ENCODE measurements at places on chromosomes 12 and 14.

DNA sequence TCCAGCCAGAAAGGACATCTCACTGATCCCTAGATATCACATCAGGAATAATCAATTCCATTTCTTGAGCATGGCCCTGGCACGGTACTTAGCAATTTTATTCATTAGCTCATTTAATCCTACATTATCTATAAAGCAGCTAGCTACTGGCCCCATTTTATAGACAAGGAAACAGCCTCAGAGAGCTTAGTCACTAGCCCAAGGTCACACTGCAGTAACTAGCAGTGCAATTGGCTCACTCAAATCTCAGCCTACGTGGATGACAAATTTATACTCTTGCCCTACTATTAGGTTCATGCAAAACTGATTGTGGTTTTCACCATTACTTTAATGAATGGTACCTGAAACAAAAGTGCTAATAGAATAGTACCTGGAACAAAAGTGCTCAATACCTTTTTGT, 41.7 kb downstream of the NUAK1 start:
- no peak for DNase-seq

GRCh38 chr12:40892528-40892927, 200.3 kb downstream of the CNTN1 start:
- DNase-seq: no peak

DNA sequence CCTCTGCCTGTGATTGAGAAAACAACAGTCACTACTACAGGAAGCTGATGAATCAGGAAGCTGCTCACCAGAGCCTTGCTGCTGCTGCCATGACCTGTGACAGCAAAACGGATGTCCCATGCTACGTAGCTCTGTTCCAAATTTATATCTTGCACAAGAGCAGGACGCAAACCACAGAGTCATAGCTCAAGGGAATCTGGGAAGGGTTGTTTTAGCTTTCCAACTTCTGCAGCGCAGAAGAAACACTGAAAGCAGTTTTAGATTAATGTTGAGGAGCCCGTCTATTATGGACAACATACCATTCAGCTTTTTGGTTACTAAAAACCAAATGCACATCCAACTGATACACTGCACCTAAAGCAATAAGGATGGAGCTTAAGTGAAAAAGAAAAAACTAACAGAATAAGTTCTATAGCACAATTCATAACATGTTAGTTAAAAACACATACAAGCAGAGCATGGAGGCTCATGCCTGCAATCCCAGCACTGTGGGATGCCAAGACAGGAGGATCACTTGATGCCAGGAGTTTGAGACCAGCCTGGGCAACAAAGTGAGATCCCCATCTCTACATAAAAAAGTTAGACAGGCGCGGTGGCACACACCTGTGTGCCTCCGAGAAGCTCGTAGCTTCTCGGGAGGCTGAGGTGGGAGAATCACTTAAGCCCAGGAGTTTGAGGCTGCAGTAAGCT, 1.7 kb upstream of the ANKRD33 start:
- DNase-seq: no peak

DNA sequence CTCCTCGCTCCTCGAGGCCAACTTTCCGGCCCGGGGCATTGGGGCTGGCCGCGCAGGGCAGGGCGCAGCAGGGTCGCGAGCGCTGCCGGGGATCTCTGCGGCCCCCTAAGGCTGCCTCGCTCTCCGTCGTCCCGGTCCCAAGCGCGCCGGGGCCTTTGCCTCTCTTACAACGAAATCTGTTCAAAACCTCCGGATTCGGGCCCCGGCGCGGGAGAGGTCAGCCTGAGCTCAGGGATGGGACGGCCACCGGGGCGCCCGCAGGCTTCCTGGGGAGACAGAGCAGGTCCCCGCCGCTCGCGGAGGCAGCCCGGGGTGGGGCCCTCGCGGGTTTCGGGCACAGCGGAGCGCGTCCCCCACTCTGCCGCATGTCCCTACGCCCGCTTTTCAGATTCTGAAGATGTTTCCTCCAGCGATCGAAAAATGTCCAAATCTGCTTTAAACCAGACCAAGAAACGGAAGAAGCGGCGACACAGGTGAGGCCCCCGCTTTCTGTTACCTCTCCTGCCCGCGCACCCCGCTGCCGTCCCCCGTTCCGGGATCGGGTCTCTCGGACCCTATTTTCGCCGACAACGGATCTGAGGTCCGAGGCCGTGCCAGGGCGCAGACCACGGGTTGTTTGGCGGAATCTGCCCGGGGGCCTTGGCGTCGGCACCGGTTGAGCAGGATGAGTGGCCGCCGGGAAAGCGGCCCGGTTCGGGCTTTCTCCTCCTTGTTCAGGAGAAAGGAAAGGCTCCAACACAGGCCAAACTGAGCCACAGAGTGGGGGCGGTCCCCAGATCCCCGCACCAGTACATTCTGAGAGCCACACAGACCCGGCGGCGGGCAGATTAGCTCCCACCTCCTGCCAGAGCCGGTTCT, 1.8 kb downstream of the VSX2 start:
- DNase-seq: no peak

- DNase-seq: no peak
These were observed 33.3 kb downstream of the ATP2A2 start for GRCh38 chr12:110314308-110314707.

DNA sequence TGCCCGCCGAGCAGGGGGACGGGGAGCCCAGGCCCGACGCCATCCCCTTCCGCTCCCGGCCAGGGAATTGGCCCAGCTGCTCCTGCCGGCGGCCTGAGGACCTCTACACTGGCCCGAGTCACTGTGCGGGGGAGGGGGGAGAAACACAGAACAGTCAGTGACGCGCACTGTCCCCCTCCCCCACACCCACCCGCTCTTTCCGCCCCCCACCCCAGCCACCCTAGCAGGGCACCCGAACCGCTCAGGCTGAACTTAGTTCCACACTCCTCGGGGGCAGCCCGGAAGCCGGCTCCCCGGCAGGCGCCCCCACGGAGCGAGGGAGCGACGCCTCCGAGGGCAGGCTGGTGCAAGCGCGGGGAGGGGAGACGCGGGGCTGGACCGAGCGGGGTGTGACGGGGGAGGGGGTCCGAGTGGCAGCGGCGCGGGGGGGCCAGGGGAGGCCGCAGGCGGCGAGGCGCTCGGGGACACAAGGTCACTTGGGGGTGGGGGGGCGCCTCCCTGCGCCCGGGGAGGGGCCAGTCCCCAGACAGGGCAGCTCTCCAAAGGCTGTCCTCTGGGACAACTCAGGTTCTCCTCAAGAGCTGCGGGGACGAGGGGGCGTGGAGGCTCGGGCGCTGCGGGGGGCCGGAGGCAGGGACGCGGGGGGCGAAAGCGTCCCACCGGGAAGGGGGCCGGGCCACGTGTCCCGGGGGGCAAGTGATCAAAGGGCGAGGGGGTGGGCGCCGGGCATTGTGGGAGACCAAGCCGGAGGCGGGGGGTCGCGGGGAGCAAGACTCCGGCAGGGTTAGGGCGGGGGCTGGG, 648 bp downstream of the CHD4 start:
- DNase-seq: peak; percentile 4

- no peak for DNase-seq
These were observed 48.8 kb upstream of the SLC38A4 start for GRCh38 chr12:46874642-46875041.

DNA sequence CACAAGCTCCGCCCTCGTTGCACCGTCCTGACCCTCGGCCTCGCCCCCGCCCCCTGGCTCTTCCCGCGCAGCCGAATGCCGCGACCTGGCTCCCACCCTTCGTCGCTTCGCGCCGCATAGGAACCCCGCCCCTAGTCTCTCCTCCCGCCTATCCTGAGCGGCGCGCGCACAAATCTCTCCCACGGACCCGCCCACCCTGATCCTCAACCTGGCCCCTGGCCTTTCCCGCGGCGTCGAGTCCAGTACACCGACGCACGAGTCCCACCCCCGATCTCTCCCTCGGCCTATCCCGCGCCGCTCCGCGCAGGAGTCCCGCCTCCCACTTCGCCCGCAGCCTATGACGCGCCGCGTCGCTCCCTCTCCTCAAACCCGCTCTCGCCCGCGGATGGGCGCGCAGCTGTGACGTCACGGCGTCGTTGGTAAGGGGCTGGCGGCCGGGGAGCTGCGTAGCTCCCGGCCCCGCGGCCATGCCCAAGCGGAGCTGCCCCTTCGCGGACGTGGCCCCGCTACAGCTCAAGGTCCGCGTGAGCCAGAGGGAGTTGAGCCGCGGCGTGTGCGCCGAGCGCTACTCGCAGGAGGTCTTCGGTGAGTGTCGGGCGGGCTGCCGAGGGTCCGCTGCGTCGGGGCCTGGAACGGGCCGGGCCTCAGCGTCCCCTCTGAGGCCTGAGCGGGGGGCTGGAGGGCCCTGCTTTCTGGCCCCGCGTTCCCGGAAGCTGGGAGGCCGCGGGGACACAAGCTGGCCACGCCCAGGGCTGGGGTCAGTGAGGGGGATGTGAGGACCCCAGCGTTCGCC, at the start of gene SIVA1:
Gene SIVA1, plus strand, starts transcription at position 413 of the 793 bp plus-strand sequence. Its CDS starts 55 bp downstream, at position 468.
- DNase-seq: peak; percentile 99

- no peak for DNase-seq
These were observed 11.1 kb downstream of the ABCB9 start for GRCh38 chr12:122955156-122955555.

DNA sequence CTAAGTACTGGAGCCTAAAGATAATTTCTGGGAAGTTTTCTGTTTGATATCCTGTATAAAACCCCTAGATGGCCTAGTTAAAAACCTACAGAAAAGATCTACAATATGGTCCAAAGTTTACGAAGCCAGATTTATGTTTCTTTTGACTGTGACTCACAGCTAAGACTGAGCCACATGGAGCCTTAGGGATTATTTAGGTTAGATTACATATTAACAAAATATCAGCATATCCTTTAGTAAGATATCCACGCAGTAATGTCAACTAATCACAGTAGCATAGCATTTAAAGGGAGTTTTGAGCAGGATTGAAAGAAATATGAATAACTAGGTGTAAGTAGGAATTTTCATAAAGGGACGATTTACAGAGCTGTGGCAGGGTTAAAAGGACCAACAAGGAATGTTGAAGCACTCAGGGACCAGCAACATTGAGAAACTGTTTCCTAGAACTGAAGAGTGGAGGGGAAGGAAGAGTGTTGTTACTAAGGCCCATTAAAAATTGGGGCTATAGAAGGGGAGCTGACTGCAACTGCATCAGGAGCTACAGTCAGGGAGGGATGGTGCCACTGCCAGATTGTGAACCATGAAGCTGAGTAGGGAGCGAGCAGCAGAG, 155.5 kb downstream of the DACT1 start:
- no peak for DNase-seq

DNA sequence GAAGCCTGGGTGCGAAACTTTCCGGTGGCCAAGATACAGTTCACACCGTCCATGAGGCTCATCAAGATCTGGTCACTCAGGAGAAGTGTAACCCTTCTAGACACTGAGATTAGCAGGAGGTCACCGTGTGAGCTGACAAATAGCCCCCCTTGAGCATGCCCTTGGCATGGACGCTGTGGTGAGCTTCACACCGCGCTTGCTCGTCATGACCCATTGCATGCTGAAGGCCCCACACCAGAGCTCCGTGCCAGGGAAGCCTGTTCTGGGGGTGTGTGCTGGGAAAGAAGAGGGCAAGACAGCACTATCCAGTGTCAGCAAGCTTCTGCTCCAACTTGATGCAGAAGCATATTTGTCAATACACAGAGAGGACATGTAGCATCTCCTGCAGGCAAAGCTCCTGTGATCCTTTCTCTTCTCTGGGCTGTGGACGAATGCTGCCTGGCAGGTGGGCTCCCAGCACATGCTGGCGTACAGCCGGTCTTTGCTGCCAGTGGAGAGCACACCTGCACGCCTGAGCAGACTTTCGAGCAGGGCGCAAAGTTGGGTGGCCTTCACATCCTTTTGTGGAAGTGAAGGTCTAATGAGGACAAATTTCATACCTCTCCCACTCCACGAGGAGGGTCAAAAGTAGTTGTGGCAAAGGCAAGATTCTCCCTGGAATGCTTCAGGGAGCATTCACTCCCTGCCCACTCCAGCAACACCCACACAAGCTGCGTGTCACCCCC, 126.9 kb upstream of the FKBP4 start:
- no peak for DNase-seq

GRCh38 chr12:112352921-112353320, 29.3 kb downstream of the HECTD4 start:
- no peak for DNase-seq

DNA sequence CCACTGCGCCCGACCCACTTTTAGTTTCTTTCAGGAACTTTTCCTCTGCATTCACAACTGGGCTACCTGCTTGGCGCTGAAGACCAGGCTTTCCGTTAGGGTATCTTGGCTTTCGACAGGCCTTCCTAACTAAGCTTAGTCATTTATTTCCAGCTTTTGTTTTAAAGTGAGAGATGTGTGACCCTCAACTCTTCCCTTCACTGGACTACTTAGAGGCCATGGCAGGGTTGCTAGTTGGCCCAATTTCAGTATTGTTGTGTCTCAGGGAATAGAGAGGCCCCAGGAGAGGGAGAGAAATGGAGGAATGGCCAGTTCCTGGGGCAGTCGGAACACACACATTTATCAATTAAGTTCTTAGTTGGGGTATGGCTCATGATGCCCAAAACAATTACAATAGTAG, 10.4 kb downstream of the MTA1 start:
- DNase-seq: no peak

GRCh38 chr14:71062581-71063303, 155.5 kb downstream of the PCNX1 start:
- no peak for DNase-seq

- peak; percentile 12 for DNase-seq
These were observed 111.9 kb downstream of the LRRK2 start for GRCh38 chr12:40336573-40337199.

DNA sequence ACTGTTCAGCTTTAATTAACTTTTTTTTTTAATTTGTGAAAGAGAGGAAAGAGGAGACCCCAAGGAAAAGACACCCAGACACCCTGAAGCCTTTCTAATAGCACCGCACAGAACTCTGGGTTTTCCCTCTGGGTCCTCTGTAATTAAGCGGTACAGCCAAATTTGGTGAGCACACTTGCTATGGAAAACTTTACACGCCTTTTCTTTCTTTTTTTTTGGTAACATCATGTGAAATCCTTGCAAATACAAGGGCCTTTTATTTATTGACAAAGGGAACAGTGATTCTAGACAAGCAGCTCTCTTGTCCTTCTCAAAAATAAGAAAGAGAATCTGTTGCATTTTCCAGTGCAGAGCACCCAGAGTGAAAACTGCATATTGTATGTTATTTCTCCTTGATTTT, 44.4 kb upstream of the CPM start:
- DNase-seq: no peak

DNA sequence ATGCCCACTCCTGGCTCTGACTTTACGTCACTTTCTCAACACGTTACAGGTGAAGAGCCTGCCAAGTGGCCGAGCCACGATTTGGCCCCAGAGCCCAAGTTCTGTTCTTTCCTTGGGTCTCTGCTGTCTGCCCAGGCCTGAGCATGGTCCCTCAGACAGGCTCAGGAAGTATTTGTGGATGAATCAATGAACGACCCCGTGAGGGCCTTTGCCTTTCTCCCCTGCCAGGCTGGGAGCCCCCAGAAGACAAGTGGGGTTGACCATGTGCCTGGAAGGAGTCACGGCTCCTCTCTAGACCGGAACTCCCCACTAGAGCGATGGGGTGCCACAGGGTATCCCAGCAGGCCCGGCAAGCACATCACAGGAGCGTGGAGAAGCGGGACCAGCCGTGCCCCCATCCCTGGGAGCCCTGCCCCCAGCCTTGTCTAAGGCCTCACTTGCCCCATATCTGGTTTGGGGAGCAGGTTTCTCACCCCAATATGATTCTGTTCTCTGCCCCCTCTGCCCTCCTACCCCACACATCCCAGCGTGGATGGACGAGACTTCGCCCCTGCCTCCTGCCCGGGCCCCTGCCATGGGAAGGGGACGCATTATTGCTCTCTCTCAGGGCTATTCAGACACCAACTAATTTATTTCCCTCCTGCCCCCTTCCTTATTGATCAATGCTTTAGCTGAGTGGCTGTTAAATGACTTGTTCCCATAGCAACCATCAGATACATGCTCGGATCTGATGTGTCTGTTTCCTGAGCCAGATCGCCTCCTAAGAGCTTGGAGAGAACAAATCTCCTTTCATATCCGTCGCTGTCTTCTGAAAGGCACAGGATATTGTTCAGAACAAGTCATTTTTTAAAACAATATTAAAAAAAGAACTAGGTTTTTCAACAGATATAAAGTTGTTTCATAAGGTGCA, 69.0 kb downstream of the DIO3 start:
- DNase-seq: no peak
